ENCODE measurements at places on chromosomes 6 and 20.

DNA sequence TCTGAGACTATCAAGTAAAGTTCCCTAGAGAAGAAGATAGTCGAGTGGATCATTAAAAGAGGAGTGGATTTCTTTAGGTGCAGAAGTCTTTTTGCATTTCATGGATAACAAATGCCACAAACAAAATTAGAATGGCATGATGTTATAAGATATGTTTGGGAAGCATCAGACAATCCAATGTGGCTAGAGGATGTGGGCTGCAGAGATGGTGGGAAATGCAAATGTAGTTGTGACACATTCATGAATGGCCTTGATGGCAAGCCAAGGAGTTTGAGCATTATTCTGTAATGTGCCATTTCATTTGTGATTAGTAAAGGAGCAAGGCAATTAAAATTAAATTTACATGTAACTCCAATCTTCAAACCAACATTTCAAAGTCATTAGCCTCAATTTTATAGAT, 211.9 kb downstream of the CENPW start:
- DNase-seq: no peak

GRCh38 chr6:56891754-56892153, 63.2 kb upstream of the BEND6 start:
- DNase-seq: no peak

GRCh38 chr20:47353239-47353691, 3.2 kb downstream of the ZMYND8 start:
- no peak for DNase-seq

- DNase-seq: no peak
These were observed 155.4 kb downstream of the TRIM27 start for GRCh38 chr6:28768187-28768913.

- DNase-seq: no peak
These were observed 153.3 kb downstream of the IBTK start for GRCh38 chr6:82094166-82094806.

- DNase-seq: no peak
These were observed 286.6 kb downstream of the TSHZ2 start for GRCh38 chr20:53258741-53259140.

DNA sequence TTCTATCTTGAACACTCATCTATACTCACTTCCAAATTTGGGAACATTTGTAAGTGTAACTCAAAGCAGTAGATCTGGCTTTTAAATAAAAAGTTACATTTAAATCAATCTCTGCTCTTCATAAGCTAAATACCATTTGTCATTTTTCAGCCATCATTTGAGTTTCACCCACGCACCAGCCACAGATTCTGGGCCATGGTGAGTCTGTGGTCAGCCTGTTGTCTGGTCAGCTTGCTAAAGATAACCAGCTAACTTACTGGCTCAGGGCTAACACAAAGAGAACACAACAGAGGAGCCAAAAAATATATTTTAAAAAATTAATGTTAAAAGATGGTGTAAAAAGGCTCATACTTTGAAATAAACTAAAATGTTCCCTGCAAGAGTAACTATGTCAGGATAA, 181.3 kb downstream of the KIF6 start:
- no peak for DNase-seq

- no peak for DNase-seq
These were observed 72.8 kb upstream of the CEP85L start for GRCh38 chr6:118724211-118724610.

DNA sequence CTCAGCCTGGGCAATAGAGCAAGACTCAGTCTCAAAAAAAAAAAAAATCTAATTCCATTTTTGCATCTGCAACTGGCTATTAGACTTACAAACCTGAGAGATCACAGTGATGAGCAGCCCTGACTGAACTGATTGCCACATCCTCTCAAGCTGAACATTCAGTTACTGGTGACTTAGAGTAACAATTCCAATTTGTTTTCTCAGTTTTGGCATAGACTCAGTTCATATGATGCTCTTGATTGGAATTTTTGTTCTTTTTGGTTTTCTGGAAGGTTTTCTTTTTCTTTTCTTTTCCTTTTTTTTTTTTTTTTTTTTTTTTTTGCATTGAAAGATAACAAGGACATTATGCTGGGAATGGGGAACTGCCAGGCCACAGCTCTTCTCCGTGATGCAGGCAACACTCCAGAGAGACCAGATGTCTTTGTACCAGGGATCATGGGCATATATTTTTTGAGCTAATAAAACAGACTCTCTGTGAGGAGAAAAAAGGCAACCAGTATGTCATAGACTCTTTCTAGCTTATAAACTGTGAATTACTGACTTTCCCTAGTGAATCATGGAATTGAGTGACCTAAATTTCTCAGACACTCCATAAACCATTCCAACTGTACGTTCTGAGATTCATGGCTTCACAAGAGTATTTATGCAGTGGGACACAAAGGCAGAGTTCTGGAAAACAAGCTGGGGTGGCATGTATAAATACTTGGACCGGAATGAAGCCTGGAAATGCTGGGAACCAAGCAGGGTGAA, 86.0 kb upstream of the SLC2A12 start:
- no peak for DNase-seq

- no peak for DNase-seq
These were observed 43.8 kb upstream of the LAMA4 start for GRCh38 chr6:112298021-112298745.

DNA sequence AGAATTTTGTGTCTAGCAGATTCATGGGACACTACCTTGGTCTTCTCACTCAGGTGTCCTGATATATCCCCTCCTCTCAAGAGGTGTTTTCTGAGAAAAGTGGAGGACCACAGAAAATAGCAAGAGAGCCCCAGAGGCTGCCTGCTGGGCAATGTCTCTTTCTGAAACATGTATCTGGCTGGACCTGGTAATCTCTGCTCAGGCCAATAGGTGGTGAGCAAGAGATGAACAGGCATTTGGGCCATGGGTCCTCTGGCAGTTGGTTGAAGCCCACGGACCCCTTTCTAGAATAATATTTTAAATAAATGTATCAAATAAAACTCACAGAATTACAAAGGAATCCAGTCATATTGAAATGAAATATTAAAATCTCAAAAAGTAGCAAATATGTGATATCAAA, 8.8 kb upstream of the THBD start:
- no peak for DNase-seq

DNA sequence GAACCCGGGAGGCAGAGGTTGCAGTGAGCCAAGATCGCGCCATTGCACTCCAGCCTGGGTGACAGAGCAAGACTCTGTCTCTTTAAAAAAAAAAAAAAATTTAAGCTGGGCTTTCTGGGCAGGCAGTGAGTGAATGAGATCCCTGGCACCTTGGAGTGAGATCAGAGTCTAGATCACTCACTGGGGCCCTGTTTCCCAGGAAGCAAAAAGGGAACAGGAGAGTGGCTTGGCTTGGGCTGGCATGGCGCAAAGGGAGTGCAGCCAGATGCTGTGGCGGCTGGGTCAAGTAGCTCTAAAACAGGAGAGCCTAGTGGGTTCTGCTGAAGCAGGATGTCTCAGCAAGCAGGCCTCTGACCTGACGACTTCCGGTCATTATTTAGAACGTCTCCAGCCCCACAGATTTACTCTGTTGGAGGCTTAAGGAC, 10.4 kb downstream of the PLCG1 start:
- no peak for DNase-seq

DNA sequence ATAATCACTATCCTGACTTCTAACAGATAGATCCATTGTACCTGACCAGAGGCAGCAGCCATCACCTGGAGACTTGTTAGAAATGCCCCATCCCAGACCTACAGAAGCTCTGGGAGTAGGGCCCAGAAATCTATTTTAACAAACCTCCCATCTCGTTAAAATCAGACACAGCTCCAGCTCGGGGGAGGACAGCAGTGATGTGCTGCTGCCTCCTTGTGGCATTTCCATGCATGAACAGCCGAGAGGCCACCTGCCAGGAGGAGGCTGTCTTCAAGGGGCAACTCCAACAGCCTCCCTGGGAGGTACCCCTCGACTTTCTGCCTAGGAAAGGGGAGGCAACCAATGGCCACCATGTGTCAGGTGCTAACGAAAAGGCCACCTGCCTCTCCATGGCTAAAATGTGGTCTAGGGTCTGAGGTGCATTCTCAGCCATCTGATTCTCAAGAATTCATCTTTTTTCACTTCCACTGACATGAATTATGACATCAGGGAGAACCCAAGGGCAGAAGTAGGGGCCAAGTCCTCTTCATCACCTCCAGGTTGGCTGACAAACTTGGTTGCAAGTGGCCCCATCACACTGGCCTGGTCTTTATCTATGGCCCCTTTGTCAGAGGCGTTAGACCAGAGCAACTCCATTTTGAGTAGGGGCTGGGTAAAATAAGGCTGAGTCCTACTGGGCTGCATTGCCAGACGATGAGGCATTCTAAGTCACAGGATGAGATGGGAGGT, 12.2 kb upstream of the KCNK15 start:
- DNase-seq: peak; percentile 21

- no peak for DNase-seq
These were observed 6.5 kb downstream of the LY86 start for GRCh38 chr6:6595025-6595424.

DNA sequence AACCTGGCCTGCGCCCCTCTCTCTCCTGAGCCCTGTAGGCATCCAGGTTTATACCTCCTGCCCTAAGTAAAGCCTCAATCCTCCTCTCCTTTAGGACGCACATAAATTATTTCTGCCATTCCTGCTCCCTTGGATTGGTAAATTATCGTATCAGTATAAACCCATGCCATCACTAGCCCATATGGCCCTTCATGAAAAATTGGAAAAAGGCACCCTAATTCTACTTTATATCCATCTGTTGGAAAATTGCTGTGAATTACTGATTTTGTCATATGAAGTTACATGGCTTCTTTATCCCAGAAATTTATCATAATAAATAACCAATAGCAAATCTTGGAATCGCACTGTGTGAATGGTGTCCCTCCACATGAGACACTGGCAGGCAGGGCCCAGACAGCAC, 395.2 kb downstream of the PRKN start:
- no peak for DNase-seq

DNA sequence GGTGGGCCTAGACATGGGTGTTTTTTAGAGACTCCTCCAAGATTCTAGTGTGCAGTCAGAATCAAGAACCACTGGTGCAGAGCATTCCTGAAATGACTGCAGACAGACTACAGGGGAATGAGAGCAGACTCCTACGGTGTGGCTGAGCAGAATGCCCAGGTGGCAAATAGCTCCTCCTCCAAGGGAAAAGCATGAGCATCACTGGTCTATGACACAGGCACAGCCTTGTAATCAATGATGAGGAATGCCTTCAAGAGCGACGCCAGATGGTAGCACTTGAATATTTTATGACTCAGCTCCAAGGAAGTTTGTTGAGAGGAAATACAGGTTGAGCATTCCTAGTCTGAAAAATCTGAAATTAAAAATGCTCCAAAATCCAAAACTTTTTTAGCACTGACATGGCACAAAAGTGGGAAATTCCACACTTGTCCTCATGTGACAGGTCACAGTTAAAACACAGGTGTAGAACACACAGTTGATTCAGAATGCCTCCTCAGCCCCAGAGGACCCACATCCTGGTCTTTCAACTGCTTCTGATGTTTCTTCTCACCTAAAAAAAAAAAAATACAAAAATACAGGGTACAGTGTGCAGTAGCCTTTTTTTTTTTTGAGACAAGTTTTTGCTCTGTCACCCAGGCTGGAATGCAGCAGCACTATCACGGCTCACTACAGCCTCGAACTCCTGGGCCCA, 10.6 kb upstream of the FAM8A1 start:
- DNase-seq: no peak

DNA sequence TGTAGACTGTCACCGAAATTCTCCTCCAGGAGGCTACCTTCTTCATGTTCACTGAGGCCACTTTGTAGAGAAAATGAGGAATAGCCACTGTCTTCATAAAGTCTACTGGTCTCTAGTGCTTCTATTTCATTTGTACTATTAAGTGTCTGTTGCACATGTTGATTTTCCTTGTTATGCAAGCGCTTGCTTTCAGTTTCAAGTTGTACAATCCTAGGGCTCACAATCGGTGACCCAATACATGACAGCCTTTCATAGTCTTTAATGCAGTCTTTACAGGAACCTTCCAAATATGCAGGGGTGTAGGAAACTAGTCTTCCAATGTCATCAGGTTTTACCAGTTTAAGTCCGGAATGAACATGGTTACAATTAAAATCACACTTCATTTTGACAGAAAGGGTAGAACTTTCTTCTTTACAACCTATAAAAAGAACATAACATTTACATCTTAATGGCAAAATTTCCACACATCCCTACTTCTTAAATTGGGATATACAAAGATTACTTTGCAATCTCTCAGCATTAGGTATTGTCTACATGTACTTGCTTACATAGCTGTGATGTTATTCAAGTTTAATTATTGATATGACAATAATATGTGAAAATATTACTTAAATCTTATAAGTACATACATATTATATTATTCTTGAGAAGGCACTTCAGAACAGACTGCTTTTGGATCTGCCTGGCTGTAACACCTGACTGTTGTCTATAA, 7.5 kb downstream of the FBXO5 start:
- no peak for DNase-seq

GRCh38 chr20:46108435-46108841, 9.7 kb upstream of the CD40 start:
- no peak for DNase-seq

DNA sequence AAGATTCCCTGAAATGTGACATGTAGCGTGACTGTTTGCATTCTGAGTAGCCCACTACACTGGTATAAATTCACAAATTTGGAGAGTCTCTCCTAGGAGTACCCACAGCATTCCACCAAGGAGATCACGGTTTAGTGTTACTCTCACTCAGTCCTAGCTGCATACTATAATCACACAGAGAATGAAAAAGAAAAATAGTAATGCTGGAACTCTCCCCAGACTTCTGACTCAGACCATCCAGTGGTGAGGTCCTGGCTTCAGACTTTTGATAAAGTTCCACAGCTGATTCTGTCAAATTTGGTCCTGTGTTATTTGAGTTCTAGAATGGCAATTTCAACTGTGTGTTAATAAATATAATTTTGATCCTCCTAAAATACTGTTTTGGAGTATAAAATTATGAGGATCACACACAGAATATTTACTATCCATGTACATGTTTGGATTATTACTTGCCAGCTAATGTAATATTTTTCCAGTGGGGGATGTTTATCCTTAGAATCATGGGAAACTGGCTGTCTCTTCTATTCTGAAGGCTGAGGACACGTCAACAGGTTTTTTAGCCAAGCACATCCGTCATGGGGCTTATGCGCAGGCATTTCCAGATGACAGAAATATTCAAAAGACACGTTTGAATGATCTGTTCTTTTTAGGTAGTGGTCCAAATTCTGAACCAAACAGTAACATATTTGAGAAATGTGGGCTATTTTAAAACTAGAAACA, 5.1 kb upstream of the KIAA0408 start:
- DNase-seq: no peak

- DNase-seq: no peak
These were observed 118.2 kb downstream of the CDKAL1 start for GRCh38 chr6:20652299-20653084.

DNA sequence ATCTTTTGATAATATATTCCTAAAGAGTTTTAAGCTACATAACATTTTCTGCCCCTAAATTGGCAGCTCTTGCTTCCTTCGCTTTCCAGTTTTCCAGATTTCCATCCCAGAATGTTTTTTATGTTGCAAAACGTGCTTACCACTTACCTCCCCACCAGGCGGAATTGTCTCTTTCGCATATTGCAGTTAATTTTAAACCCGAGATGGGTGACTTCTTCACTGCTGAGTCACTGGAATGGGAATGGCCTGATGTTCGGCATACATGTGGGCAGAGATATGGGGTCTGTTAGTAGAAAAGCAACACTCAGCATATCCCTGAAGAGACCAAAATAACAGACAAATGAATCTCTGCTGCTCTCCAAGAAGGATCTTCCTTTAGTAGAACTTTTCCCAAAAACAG, 491.2 kb downstream of the PREX1 start:
- DNase-seq: no peak

GRCh38 chr6:142947714-142948480, 2.9 kb upstream of the HIVEP2 start:
- no peak for DNase-seq
